GM10248 (cell line): ENCODE measurements at places on chromosomes 4 and X.

DNA sequence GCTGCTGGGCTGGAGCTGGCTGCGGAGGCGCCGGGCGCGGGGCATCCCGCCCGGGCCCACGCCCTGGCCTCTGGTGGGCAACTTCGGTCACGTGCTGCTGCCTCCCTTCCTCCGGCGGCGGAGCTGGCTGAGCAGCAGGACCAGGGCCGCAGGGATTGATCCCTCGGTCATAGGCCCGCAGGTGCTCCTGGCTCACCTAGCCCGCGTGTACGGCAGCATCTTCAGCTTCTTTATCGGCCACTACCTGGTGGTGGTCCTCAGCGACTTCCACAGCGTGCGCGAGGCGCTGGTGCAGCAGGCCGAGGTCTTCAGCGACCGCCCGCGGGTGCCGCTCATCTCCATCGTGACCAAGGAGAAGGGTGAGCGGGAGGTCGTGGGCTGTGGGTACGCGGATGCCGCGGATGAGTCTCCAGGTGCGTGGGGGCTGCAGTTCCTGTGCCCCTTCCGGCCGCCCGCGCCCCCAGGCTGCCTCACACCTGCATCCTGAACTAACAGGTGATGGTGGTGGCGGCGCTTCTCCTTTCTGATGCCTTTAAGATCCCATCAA lies 499 bp downstream of the CYP2U1 start:
- no peak for DNase-seq

- no peak for DNase-seq
Observed at GRCh38 chr4:11966782-11967181, 538.1 kb upstream of the HS3ST1 start.

GRCh38 chr4:170875868-170876267 lies 786.1 kb upstream of the AADAT start:
- no peak for DNase-seq

GRCh38 chr4:126799416-126799815 lies 833.3 kb upstream of the INTU start:
- DNase-seq, result no peak

- no peak for DNase-seq
Observed at GRCh38 chr4:27278615-27279375, 418.2 kb downstream of the STIM2 start.

- DNase-seq, result no peak
Observed at GRCh38 chr4:7591409-7592053, 156.8 kb upstream of the PSAPL1 start.

DNA sequence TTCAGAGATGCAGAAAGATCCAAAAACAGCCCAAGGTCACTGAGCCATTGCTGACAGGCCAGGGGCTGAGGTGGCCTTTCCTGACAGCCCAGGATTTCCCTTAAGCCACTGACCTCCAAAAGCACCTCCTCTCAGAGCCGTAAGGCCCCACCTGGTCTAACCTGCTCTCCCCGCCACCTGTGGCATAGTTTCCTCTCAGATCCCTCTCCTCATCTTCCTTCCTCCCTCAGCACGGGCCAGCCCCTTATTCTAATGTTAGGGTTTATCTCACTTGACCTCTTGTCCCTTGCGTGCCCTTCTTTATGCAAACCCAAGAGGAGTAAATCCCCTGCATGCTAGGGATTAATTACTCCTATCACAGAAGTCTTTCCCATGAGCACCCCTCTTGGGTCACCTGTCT lies 113.0 kb downstream of the RBM47 start:
- peak; percentile 37 for DNase-seq

DNA sequence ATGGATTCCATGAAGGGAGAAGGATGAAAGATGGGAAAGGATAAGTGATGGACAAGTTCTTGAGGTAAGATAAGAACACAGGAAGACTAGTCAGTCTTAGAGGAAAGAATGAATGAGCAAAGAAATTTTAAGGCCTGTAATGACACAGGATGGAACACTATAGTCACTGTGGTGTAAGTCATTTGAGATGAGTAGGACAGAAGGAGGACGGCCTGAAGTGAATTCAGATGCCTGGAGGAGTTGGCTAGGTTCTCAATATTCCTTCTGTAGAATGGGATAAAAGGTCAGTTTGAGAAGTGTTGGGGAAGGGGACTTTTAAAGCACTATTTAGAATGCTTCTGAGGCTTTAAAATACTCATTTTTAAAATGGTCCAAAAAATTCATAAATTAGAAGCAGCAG lies 3.9 kb downstream of the MSMO1 start:
- DNase-seq, result no peak

GRCh38 chr4:159195361-159195769 lies 92.5 kb downstream of the RAPGEF2 start:
- no peak for DNase-seq

DNA sequence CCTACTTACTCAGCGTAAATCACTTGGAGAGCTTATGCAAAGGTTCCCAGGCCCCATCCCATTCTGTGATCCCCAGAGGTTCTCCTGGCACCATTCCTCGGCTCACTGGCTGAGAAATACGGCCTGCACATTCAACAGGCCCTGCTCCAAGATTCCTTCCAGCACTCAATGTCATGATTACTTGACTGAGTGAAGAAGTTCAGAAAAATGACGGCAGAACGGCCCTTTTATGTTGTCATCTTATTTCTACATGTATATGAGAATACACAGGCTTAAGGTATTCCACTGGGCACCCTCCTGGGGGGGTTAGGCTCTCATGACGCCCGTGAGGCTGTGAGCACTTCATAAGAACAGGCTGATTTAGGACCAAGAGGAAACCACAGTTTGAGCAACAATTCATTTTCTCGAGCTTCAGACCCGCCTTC lies 190.6 kb downstream of the NSUN7 start:
- DNase-seq, result no peak

DNA sequence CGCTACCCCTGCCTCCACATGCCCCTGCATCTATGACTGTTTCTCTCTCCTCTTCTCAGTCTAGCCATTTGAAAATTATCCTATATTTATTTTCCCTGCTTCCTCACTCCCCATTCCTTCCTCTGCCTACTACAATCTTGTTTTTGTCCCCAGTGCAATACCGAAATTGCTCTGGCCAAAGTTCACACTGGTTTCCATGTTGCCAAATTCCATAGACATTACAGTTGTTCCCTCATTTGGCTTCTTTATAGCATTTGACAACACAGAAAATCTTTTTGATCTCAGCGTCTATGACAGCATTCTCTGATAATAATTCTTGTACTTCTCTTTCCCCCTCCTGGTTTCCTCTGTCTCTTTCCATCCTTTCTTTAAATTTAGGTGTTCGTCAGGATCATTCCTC lies 99.4 kb downstream of the GPR82 start:
- DNase-seq, result no peak

- no peak for DNase-seq
Observed at GRCh38 chr4:42048394-42048793, 58.1 kb downstream of the SLC30A9 start.

- no peak for DNase-seq
Observed at GRCh38 chr4:55014876-55015275, 110.5 kb downstream of the KDR start.

- no peak for DNase-seq
Observed at GRCh38 chrX:81261576-81261975, 59.7 kb downstream of the SH3BGRL start.

- DNase-seq, result no peak
Observed at GRCh38 chr4:14069886-14070285, 442.4 kb upstream of the BOD1L1 start.

- DNase-seq, result peak; percentile 47
Observed at GRCh38 chr4:42643685-42644084, 13.2 kb downstream of the ATP8A1 start.

DNA sequence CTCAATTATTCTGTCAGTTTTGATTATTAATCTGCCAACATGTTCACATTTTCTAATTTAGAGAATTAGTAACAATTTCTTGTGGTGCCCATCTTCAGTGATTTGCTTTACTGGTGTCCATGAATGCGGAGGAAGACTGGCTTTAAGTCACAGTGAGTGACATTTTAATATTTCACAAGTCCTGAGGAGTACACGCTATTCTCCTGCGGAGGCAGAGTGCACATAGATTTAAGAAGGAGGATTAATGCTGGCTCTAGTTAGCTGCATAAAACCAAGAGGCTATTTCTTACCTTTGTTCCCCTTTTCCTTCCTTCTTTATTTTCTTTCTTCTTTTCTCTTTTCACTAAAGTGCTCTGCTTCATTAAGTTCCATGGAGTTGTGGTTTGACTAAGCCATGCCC lies 495.2 kb upstream of the IGFBP7 start:
- DNase-seq, result no peak

DNA sequence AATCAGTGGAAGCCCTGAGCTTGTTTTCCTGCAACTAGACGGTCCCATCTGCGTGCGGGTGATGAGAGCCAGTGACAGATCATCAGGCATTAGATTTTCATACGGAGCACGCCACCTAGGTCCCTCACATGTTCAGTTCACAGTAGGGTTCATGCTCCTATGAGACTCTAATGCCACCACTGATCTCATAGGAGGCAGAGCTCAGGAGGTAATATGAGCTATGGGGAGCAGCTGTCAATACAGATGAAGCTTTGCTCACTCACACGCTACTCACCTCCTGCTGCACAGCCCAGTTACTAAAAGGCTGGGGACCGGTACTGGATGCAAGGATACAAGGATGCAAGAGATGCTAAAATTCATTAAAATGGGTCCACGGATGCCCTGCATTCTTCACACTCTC lies 61.2 kb downstream of the DHRSX start:
- no peak for DNase-seq

DNA sequence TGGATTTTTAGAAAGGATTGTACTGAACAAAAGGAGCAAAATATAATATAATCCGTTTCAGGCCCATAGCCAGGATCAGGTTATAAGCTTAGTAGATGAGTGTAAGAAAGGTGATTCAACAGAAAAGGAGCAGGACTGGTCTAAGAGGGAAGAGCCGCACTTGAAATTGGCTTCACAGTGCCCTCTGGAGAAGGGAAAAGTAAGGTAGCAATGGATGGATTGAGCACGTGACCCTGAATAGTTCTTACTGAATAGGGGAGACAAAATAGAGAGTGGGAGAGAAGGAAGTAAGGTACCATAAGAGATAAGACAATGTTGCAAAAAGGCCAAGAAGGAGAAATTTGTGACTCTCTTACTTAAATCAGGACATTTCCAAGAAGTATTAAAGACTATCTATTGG lies 15.6 kb downstream of the CXorf66 start:
- no peak for DNase-seq
